MM.1S (cell line): ENCODE measurements at places on chromosomes 7 and 10.
A peak's percentile ranks its signal among the peaks of the same experiment; 100 is the strongest.

- DNase-seq: no peak
Observed at GRCh38 chr10:48740015-48740707, 55.5 kb downstream of the WDFY4 start.

DNA sequence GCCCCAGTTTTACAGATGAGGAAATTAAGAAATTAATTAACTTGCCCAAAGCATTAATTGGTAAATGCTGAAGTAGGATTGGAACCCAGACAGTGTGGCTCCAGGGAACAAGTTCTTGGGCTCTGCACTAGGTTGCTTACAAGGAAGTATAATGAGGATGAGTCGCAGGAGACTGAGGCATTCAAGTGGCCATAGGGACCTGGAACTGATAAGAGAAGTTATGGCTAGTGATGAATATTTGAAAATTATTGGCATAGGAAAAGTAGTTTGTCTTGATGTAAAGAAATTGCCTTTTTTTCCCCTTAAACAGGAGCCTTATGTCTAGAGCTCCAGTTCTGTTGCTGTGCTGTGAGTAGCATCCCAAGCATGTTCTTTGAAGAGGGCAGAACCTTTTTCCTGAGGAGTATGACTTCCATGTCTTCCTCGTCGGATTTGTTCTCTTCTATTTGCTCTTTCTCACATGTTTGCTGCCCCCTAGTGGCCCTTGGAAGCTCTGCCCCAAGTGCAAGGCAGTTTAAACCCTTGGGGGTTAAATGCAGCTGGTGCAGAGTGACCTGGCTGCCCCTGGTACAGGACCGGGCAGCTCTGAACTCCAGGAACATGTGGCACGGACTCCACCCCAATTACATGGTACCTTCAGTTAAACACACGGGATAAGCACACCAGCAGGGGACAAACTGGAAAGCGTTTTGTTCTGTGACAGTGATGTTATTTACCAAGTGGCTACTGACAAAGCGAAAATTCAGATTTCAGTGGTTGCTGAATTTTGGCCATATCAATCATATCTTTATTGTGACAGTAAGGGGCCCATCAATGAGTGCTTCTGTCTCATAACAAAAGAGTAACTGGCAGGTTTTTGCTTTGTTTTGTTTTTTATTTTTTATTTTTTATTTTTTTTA lies 148.8 kb downstream of the HECW1 start:
- peak; percentile 85 for DNase-seq

DNA sequence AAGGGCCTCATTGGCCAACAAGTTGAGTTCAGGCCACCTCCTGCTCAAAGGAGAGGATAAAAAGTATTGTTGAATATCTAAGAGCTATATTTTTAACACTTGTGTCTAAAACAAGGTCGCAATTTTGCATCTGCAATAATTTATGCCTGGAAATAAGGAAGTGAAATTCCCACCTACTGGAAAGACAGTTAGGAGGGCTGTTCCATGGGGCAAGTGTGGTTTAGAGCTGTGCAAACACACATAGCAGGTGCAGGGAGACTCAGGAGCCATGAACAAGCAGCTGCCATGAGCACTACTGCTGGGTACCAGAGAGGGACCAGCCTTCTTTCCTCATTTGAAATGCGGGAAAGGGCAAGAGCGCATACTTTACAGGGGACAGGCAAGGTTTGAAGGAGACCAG lies 35.5 kb upstream of the IKZF1 start:
- no peak for DNase-seq

DNA sequence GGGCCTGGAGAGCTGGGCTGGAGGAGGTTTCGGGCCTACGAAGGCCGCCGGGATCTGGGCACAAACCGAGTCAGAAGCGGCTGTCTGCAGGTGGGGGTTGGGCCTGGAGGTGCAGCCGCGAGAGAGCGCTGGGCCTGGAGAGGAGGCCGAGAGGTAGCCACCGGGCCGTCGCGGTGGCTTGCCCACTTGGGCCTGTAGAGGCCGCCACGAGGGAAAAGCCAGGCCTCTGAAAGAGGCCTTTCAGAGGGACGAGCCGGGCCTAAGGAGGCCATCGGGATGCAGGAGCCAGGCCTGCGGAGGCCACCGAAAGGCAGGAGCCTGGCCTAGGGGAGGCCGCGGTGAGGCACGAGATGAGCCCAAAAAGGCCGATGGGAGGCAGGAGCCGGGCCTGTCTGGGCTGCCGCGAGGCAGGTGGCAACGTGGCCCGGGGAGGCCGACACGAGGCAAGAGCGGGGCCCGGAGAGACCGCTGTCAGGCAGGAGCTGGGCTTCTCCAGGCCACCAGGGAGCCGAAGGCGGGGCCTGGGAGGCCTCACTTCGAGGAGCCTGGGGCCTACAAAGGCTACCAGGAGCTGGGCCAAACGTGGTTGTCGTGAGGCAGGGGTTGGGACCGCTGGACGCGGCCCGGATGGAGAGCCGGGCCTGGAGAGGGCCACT lies 25.6 kb downstream of the MDH2 start:
- no peak for DNase-seq

- no peak for DNase-seq
Observed at GRCh38 chr7:135405969-135406368, 103.9 kb downstream of the CNOT4 start.

- DNase-seq: no peak
Observed at GRCh38 chr7:35353481-35353880, 99.6 kb upstream of the TBX20 start.

GRCh38 chr10:127009366-127009765 lies 104.1 kb downstream of the DOCK1 start:
- DNase-seq: no peak

- peak; percentile 92 for DNase-seq
Observed at GRCh38 chr10:113982769-113983168, 60.9 kb upstream of the ADRB1 start.

GRCh38 chr7:71638108-71638507 lies 506.2 kb downstream of the GALNT17 start:
- DNase-seq: no peak

DNA sequence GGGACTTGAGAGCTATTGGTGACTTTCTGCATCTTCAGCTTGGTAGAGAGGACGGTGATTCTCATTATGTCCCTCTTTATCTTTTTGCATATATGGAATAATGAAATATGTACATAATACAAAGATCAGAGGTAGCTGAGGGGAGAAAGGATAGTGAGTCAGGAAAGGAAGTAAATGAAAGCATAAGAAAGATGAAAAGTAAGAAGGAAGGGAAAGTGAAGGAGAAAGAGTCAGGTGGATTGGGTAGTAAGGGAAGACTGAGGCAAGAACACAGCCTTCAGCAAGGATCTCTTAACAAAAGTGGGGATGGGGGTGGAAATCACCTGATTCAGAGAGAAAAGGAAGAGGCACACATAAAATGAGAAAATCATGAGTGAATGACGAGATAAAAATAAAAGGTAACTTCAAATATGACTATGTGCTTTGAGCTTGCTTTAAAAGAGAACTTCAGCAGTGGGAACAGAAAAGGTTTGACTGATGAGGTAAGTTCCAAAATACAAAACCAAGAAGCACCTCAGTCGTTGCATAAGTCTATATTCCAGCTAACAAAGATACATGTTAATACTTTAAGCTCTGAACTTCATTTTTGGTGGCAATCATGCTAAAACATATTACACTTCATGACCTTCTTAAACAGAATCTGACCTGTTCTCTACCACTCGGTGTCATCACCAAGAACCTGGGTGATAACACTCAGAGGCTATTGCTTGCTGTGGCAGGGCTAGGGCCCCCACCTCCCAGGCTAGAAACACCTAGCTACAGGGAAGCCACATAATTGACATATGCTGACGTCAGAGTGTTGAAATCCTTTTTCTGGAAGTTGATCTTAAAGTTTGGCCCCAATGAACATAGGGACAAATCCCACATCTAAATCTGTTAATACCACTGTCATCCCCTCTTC lies 32.9 kb downstream of the NRCAM start:
- DNase-seq: no peak

DNA sequence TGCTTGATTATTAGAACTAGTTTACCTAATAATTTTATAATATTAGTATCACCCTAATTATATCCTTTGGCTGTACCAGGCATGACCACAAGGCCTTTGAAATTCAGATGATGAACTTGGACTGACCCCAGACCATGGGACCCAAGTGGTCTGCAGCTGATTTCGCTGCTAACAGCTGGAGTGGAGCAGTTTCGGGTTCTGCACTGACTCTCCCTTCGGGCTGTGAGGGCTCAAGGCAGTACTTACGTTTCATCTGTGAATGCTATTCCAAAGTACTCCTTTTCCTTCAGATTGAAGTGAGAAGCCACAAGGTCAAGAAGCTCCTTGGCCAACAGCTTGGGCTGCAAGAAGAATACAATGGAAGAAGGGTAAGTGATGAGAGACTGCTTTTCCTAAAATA lies 223.8 kb downstream of the PRPF18 start:
- no peak for DNase-seq
